Liver (tissue), 10 donors: ENCODE measurements at places on chromosomes 5 and 9.

DNA sequence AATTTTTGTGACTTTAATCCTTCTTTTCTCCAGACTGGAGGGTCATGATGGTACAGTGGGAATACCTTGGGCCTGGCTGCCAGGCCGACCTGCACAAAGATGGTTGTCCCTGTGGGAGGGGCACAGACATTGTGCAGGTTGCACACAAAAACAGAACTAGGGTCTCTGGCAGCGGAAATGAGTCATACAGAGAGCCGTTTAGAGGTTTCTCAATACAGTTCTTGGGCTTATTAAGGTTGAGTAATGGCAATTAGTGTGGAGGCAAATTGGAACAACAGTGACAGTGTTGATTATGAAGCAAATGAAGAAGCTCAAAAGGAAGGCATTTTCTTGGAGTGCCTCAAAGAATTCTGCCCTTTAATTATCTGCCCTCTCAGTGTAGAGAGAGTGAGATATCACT lies 173.6 kb downstream of the TENT4A start:
- DNase-seq, result peak; percentile 21

GRCh38 chr5:113771483-113771882 lies 258.0 kb downstream of the YTHDC2 start:
- no peak for DNase-seq

DNA sequence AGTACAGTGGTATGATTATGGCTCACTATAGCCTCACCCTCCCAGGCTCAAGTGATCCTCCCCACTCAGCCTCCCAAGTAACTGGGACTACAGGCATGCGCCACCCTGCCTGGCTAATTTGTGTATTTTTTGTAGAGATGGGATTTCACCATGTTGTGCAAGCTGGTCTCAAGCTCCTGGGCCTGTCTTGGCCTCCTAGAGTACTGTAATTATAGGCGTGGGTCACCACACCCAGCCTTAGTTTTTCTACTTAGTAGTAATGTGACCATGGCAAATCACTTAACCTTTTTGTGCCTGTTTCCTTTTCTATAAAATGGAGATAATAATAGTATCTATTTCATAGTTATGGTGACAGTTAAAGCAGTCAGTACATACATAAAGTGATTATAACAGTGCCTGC lies 22.2 kb downstream of the GLE1 start:
- DNase-seq, result no peak

DNA sequence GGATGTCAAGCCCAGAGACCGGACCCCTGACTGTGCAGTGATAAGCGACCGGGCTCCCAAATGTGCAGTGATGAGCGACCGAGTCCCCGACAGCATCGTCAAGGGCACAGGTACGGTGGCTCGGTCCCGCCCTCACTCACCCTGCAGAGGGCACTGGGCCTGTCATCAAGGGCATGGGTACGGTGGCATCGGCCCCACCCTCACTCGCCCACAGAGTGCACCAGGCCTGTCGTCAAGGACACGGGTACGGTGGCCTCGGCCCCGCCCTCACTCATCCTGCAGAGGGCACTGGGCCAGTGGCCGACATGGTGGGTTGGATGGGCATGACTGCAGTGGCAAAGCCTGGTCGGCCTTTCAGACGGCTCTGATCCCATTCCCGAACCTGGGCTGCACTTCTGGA lies 9.7 kb upstream of the LRRC14B start:
- DNase-seq, result no peak

DNA sequence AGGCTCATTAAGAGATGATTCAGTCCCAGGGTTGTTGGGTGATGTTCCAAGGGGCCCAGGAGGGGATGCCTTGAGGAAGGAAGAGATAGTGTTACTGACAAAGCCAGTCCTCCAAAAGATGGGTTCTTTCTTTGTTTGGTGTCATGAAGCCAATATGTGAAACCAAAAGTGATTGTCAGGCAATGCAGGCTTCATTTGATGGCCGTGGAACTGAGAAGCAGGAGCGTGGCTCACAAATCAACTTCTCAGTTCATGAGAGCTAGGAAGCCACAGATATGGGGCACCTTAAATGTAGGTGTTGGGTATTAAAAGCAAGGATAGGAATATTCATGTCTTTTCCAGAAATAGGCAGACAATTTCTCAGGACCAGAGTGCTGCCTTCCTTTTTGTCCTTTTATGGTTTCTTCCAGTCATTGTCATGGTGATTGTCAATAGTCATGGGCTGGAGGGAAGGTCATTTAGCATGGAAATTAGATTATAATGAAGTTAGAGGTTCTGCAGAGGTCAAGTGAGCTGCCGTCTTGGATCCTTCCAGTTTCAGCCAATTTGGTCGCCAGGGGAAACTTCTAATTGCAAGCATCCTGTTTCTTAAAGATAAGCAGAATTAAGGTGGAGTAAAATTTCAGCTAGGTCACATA lies 393.0 kb downstream of the NTRK2 start:
- DNase-seq, result no peak

DNA sequence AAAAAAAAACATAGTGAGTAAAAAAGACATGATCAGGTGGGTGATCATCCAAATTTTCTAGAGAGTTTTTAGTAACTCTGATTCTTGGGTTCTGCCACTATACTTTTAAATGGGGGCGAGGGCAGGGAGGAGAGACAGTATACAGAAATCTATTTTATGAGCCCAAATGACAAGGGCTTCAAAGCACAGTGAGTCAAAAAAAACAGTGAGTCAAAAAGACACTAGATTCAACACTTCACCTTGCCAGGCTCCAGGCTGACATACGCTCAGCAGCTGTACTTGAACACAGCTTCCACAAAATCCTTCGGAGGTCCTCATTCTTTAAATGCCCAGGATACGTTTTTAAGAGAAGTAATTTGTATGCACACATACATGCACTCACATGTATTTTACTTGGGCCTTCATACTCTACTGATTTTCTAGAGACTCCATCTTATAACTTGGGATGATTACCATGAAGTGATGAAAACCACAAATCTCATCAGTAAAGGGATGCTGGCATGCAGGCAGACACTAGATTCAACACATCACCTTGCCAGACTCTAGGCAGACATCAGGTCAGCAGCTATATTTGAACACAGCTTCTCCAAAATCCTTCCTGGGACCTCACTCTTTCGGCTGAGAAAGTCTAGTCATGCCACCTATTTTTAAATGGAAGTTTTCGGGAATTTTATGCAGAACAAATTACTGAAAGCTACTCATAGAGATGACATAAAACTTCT lies 28.8 kb downstream of the NR3C1 start:
- no peak for DNase-seq

DNA sequence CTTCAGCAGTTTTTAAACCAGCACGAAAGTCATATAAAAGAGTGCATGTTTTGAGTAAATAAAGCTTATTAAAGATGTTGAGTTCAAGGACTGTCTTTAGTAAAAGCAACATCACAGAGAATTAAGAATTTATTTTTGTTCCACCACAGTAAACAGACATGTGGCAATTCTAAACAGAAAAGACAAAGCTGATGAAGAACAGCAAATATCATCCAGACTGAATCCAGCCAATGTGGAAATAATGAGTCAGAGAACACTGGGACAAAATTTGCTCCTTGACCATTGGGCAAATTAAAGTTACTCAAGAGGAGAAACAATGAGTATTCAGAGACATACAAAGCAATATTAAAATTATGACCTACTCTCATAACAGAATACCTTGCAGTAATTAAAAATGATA lies 28.8 kb downstream of the OR2K2 start:
- DNase-seq, result no peak

DNA sequence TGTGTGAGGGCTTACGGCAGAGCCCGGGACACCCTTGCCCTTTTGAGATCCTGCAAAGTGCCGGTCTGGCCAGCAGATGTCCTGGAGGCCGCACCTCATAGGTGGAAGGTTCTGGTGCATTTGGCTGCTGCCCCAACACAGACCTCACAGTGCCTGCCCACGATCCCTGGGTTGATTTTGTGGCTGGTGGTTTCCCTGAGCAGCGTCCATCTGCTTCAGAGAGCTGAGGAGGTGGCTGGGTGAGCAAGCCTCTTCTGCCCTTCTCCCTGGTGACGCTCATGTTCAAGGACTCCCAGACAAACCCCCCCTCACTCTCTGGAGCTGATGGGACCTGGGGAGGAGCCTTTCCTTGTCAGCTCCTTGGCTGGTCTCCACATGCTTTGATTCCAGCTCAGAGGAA lies 18.9 kb downstream of the BNIP1 start:
- no peak for DNase-seq

GRCh38 chr9:4979239-4979638 lies 5.8 kb upstream of the JAK2 start:
- DNase-seq, result no peak

DNA sequence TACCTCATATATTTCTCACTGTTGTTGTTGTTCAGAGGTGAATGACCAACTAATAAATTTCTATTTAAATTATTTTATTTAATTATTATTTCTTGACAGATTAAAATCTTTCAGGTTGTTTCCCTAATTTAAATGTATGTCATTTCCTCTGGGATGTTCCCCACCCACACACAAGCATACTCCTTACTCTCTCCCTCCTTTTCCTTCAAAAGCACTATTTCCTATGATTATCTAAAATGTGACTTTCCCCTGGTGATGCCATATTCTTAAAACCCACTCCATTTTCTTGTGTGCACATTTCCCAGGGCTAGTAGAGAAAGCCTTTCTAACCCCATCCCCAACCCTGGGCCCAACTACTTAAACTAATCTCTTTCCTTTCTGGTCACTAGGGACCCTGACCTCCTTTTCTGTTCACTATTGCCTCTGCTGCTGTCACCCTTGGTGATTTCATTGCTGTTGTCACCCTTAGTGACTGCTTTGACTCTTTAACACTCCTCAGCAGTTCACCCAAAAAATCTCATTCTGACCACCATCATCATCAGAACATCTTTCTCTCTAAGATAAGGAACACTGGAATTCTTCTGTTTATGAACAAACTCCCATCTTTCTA lies 16.8 kb downstream of the IL33 start:
- no peak for DNase-seq

DNA sequence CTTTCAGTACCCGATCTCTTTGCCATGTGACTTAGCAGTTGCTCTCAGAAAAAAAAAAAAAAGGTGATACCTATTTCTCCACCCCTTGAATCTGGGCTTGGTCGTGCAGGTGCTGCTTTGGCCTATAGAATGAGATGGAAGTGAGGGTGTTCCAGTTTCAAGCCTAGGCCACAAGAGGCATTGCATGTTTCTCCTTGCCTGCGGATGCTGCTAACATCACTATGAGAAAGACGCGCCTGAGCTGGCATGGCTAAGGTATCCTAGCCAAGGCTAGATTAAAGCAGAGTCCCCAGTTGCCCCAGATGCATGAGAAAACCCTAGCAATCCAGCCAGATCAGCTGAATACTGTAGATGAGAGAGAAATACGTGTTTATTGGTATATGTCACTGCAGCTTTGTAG lies 14.7 kb upstream of the CSF1R start:
- DNase-seq, result peak; percentile 28

DNA sequence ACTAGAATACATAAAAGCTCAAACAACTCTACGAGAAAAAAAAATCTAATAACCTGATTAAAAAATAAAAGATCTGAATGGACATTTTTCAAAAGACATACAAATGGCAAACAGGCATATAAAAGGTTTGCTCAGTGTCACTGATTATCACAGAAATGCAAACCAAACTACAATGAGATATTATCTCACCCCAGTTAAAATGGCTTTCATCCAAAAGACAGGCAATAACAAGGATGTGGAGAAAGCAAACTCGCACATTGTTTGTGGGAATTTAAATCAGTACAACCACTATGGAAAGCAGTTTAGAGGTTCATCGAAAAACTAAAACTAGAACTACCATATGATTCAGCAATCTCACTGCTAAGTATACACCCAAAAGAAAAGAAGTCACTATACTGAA lies 20.8 kb downstream of the UGT3A2 start:
- no peak for DNase-seq

DNA sequence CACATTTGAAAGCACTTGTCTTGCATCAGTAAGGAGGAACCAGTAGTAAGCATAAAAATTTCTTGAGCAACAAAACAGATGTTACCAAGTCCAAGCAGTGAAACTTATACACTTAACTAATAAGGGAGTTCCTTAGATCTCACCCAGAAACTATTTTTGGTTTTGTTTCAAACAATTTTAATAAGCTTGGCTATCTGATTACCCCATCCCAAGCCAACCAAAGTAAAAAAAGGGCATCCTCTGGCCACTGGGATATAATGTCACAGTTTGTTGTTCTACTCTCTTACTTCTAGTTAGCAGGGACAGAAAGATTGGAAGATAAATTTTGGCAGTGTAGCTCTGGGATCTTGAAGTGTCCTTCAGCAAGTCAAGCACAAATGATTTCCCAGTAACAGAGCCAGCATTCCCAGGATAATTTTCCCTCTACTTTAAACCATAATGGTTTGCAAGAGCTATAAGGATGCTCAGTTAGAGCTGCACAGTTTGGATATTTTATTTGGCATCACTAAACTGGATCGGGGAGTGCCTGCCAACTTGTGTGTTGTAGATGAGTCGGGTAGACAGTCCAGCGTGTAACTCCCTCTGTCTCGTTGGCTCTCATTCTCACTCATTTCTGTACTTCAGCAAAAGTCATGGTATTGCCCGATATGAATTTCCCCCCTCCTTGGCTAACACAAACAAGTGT lies 161.9 kb upstream of the HMHB1 start:
- no peak for DNase-seq

DNA sequence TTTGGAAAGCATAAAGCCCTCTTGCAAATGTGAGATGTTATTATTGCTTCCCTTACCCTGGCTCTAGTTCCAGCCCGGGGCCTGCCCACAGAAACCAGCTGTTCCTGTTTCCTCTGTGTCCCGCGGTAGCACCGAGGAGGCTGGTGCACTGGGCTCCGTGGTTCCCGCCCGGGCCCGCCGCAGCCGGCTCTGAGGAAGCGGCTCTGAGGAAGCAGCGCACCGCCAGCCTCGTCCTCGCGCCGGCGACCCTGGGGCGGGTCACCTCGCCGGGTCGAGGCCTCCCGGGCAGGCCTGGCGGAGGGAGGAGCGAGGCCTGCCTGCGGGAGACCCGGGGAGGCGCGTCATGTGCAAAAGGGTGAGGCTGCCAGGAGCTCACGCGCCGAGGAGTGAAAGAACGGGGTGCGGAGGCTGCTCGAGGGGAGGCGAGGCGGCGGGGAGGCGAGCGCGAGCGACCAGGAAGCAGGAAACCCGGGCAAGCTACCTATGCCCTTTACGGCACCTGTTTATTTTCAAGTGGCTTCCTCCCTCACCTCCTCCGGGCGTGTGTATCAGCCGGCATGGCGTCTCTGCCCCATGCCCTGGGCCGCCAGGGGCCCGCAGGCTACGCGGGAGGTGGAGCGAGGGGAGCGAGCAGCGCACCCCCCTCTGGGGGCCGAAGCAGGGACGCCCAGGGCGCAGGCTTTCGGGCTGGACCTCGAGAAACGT lies 61.3 kb upstream of the MEGF10 start:
- DNase-seq, result peak; percentile 60

- DNase-seq, result no peak
These were observed 51.2 kb upstream of the CDK20 start for GRCh38 chr9:88025411-88026117.

GRCh38 chr5:123540534-123540933 lies 28.6 kb downstream of the CSNK1G3 start:
- no peak for DNase-seq

GRCh38 chr9:130499804-130500263 lies 55.1 kb downstream of the ASS1 start:
- no peak for DNase-seq

DNA sequence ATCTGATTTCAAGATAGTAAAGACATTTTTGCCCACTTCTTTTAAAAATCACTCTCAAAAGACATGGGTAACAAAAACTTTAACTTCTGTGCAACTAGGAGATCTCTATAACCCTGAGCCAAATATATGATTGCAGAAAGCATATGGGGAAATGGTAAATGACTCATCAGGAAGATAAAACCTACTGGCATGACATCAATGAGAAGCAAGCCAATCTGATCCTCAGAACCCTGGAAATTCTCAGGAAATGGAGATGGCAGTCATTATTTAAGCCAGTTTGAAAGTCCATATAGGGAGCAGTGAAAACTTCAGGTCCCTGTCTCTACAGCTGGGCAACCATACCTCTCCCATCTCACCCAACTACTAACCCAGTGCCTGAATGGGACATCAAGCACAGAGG lies 249.7 kb upstream of the NREP start:
- DNase-seq, result no peak
